ENCODE measurements at places on chromosomes 6 and 20.

DNA sequence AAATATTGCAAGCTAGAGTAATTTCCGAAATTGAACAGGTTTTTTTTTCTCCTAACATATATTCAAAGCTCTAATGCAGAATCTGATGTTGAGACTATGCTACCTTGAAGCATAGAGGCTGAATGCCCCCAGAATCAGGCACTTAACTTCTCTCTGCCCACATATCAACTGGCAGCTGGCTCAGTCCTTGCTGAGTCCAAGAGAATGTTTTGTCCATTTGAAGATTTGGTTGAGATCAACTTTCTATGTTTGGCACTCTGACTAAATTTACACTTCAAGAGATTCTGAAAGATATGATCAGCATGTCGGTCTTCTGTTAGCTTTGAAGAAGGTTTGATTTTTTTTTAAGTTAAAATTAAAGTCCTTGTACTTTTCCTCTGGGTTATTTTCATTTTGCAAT lies 1298.1 kb downstream of the EPHA7 start:
- DNase-seq = no peak

DNA sequence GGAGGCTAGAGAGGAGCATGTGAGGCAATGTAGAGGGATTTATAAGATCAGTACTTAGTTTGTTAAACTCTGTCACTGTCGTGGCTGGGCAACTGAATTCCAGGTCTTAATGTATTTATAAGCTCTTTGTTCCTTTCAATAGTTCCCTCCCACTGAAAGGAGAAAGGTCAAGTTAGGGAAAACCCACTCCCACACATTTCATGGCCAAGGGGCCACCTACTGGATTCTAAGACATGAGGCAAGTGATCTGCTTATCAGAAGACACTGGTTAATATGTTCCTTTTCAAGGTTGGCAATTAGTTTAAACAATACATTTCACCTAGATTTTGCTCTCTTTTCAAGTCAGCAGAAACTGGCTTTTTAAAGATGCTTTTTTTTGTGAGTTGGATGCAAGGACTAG lies 5.4 kb upstream of the GSTA5 start:
- DNase-seq = no peak

DNA sequence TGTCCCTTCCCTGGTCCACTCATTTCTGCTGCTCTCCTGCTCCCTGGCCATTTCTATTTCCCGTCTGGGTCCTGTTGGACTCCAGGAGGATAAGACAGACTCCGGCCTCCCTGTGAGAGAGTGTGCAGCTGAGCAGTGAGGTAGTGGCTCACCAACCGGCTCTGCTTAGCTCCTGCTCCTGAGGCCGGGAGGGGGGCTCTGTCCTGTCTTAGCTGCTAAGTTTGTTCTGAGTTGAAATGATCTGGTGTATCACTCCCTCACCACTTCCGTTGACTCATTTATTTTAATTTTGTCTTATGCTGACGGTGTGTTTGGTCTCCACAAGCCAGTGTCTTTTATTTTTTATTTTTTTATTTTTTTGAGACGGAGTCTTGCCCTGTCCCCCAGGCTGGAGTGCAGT lies 148.5 kb upstream of the PDE10A start:
- no peak for DNase-seq

DNA sequence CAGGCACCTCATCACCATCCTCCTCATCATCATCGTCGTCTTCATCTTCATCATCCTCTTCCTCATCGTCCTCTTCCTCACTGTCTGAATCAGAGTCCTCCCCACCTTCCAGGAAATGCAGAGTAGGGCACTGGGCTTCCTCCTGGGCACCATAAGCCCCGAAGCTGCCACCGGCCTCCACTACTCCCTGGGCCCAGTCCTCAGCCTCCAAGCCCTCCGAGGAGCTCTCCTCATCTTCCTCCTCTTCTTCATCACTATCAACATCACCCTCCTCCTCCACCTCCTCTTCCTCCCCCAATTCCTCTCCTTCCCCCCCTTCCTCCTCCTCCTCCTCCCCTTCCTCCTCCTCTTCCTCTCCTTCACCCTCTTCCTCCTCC lies 1.7 kb downstream of the CENPB start:
- DNase-seq = no peak
